ENCODE measurements at places on chromosomes 7 and 10.

- DNase-seq = peak; percentile 76
Observed at GRCh38 chr7:100130608-100131453, 4.1 kb downstream of the MBLAC1 start.

DNA sequence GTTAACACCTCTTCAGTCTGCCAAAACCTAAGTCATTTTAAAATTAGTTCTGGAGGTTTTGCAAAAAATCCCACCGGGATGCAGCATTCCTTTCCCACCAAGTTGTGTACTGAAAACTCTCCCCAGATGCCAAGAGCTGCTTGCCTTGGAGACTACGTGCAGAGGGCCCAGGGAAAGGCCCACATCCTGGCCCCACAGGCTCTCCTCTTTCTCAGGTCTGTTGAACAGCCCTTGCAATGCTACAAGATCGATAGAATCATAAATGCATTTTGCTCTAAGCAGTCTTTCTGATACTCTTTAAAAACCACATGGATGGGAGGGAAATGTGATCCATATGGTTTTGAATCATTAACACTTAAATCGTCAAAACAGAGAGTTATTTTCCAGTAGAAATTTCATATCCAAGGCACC lies 126.7 kb upstream of the ZMIZ1 start:
- no peak for DNase-seq

DNA sequence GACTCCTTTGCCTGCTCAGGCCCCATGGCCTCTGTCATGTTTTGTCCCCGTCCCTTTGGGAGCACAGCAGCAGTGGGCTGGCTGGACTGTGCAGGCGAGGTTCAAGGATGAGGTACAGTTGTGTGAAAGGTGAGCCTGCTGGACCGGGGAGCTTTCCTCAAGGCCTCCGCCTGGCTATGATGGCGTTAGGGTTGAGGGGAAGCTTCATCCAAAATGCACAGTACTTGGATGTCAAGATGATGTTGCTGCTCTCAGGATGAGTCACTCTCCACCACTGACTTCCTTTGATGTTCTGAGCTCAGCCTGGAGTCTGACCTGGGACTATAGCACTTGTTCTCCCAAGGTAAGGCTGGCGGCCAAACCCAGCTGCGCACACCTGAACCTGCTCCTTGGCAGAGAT lies 152.7 kb upstream of the SHH start:
- DNase-seq = peak; percentile 28

DNA sequence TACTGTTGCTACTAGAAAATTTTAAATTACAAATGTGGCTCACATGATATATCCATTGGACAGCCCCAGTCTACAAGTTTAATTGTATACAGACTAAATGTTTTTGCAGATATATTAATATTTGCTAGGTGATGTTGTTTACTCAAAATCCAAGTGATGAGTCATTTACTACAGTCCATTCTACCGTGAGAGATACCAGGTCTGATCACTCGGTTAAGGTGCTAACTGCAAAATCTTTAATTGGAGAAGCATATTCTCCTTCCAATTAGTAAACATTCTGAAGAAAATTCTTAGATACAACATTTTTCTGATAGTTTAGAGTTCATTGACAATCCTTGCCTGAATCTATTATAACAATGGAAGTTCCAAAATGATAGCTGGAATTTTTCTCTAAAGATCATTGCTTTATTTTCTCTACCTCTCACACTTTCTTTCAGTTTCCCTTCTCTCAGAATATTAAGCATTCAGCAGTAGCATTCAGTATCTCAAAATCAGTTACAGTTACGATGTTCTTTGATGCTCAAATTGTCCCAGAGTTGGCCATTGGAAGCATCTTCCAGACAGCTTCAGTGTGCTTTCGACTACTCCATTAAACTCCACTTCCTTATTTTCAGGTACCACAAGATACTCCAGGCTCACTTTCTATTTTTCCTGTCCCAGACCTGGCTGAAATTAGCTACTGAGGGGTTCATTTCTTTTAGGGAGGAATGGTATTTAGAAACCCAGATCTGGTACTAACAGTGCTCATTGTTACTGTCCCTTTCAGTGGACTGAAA lies 2.3 kb downstream of the ABCB1 start:
- no peak for DNase-seq

DNA sequence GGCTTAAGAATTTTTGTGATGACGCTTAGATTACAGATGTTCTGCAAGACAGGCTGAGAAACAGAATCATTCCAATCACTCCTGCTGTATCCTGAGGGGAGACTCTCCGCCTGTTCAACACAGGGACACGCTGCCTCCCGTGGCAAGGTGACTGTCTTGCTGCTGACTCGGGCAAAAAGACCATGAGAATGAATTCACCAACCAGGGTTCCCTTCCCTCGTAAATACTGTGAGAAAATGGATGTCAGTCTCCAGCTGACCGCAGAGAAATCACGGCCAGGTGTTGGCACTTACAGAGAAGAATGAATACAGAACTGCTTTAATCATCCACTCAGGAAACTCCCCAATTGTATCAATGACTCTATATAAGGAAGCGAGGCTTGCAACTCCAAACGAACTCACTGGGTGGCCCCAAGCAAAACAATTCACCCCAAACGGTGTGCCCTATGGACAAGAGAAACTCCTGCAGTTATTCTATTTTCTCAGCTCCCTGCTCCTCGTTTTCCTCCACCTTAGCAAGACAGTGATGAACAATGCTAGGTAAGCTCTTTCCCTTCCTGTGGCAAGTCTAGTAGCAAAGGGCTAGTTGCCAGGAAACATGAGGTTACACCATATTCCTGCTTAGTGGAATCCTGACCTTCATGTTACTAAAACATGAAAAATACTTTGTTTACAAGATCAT lies 22.8 kb downstream of the GNA12 start:
- DNase-seq = peak; percentile 93

- peak; percentile 46 for DNase-seq
Observed at GRCh38 chr7:22563621-22564241, 63.7 kb upstream of the STEAP1B start.
